ENCODE measurements at places on chromosomes 13 and 19.
A peak's percentile ranks its signal among the peaks of the same experiment; 100 is the strongest.

DNA sequence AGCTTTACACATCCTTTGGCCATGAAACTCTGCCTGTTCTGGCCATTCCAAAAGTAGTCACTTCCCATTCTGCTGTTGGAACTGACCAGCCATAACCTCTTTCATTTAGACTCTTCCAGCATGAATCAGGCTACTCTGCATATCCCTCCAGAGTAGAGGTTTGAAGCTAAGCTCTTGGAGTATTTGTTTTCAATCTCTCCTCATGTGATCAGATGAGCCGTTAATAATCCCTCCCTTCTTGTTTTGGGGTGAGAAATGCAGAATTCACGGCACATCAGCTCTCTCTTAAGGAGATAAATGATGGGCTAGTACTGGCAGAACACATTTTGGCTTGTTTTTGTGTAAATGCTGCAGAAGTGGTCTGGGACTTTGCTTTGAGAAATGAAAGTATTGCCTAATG, 519.9 kb downstream of the PCDH17 start:
- no peak for DNase-seq

DNA sequence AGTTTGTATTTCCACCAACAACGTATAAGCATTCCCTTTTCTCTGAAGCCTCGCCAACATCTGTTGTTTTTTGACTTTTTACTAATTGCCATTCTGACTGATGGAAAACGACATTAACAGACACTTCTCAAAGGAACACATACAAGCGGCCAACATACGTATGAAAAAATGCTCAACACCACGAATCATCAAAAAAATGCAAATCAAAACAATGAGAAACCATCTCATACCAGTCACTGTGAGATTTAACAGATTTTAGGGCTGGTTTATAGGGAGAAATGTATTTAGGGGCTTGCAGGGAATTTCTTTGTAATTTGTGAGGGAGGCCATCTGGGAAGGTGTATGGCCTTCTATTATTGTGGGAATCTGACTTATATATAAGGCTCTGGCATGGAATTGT, 2.8 kb upstream of the DZIP1 start:
- DNase-seq: no peak

- DNase-seq: no peak
Observed at GRCh38 chr13:25088562-25089221, 7.2 kb upstream of the PABPC3 start.

DNA sequence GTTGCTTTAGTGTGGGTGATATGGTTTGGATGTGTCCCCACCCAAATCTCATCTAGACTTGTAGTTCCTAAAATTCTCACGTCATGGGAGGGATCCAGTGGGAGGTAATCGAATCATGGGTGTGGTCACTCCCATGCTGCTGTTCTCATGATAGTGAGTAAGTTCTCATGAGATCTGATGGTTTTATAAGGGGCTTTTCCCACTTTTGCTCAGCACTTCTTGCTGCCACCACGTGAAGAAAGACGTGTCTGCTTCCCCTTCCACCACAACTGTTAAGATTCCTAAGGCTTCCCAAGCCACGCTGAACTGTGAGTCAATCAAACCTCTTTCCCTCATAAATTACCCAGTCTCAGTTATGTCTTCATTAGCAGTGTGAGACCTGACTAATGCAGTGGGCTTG, 26.0 kb downstream of the OR10H4 start:
- no peak for DNase-seq

DNA sequence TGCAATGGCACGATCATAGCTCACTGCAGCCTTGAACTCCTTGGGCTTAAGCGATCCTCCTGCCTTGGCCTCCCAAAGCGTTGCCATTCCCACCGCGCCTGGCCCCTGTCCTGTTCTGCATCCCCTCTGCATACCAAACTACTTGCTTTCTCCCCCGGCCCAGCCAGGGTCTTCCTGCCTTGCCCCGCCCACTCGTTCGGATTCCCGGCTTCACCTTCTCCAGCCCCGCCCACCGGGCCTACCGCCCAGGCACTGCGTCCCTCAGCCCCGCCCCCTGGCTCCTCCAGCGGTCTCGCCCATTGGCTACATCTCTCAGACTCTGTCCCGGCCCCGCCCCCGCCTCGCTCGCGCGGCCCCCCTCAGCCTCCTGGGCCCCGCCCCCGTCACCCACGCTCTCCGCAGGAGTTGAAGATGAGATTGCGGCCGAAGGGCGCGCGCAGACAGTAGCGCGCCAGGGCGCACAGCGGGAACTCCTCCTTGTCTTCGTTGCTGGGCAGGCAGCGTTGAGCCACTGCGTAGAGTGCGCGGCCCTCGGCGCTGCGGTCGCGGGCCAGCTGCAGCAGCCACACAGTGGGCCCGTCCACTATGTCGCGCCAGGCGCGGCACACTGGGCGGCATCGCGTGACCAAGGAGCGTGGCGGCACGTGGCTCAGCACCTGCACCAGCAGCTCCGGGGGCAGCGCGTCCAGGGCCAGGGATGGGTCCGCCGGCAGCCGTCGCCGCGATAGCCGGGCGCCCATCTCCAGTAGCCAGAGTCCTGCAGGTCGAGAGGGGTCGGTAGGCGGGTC, 19.0 kb downstream of the MRPS12 start:
- no peak for DNase-seq

DNA sequence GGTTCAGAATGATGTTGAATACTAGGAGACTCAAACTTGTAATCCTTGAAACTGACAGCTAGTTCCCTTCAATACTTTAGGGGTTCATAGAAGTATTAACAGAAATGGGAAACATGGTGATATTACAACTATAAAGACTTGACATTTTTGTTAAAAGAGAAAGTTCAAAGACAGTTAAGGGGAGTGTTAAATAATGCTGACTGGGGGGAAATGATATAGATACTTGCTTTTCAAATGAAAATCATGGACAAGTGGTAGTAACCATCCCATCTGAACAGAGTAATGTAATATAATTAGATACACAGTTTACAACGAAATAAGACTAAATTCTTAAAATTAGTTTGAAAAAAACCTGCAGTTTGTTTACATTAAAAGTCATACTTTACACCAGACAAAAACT, 6.6 kb upstream of the EEF1AKMT1 start:
- DNase-seq: no peak

DNA sequence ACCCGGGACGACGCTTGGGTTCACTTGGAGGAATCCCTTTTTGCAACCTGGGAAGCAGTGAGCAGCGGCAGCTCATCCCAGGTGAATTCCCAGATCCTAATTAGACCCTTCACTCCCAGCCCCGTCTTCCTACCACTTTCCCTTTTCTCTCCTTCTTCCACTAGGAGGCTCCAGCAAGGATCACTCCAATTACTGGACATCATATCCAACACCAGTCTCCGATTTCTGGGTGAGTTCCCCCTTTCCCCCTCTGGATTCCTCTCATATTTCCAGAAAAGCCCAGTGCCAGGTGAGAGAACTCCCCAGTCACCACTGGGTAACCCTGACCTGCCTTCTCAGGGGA, 17.1 kb upstream of the ZSCAN4 start:
- no peak for DNase-seq

DNA sequence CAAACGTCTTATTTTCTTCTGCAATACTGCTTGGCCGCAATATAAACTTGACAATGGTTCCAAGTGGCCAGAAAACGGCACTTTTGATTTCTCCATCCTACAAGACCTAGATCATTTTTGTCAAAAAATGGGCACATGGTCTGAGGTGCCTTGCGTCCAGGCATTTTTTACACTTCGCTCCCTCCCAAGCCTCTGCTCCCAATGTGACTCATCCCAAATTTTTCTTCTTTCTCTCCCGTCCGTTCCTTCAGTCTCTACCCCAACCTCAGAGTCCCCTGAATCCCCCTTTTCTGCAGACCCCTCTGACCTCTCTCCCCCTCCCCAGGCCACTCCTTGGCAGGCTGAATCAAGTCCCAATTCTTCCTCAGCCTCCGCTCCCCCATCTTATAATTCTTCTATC, 14.3 kb upstream of the OR10H1 start:
- DNase-seq: no peak

GRCh38 chr13:101552286-101552685, 99.8 kb downstream of the ITGBL1 start:
- no peak for DNase-seq

- DNase-seq: no peak
Observed at GRCh38 chr19:45895519-45895972, 6.9 kb downstream of the MYPOP start.

DNA sequence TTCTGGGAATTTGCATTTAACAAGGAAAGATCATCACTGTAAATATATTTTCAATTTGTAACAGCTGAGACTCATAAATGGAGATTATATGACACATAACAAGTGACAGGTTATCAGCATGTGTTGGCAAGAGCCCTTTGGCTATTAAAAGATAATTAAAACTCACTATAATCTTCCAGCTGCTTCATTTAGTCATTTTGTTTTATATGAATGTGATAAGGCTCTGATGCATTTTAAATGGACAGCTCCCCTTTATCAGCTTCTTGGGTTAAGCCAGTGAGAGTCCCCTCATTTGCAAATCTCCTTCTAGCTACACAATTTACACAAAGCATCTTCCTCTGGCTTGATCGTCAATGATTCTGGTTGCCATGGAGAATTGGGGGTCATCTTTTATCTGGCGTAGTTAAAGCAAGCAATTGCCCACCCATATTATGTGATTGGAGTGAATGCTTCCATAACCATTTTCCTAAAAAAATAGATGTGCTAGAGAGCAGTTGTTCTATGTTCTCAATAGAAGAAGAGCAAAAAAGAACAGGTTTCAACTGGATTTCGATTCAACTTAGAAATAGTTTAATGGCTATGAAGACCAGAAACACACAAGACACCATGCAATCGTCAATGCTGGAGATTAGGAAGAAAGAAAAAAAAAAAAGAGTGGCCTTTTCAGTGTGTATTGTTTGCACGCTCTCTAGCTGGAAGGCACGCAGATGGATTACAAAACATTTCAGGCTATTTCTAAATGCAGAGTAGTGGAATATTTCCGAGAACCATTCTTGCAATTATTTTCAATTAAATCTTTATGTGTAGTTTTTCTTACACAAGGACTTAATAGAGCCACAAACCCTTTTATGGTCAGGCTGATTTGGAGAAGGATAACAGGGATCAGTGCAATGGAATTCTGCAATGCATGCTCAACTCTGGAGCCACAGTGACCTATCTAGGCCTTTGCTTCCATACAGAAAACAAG, 27.4 kb downstream of the STARD13 start:
- peak; percentile 28 for DNase-seq

DNA sequence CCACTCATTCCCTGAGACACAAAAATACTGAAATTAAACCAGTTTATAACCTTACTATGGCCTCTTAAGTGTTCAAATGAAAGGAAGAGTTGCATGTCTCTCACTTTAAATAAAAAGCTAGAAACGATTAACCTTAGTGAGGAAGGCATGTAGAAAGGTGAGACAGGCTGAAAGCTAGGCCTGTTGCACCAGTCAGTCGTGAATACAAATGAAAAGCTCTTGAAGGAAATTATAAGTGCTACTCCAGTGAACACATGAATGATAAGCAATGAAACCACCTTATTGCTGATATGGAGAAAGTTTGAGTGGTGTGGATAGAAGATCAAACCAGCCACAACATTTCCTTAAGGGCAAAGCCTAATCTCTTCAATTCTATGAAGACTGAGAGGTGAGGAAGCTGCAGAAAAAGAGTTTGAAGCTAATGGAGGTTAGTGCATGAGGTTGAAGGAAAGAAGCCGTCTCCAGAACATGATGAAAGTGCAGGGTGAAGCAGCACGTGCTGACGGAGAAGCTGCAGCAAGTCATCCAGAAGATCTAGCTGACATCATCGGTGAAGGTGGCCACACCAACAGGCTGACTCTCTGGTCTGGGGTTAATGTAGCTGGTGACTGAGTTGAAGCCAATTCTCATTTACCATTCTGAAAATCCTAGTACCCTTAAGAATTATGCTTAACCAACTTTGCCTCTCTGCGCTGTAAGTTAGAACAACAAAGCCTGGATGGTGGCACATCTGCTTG, 94.5 kb upstream of the TEX29 start:
- DNase-seq: no peak

DNA sequence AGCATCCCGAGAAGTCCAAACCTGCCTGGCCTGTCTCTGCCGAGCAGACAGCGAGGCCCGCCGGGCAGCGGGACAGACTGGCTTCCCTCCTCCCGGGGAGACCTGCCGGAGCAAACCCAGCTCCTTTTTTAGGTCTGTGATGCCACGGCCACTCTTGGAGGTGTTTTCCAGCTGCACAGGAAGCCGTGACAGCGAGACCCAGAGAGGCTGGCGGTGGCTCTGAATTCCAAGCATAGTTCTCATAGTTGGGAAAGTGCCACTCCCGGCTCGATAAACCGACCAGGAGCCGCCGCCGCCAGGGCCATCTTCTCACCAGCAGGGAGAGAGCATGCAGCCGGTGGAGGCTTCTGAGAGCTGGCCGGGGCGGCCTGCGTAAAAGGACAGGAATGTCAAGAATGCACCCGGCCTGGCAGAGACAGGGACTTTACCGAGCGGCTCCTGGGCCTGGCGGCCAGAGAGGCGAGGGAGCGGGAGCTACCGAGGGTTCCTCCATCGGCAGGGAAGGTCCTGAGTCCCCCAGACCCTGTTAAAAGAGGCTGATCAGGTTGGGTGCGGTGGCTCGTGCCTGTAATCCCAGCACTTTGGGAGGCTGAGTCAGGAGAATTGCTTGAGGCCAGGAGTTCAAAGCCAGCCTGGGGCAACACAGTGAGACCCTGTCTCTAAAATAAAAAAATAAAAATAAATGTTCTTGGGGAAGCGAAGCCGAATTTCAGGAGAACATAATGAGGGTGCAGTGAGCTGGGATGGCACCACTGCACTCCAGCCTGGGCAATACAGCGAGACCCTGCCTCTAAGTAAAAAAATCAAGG, 64.9 kb downstream of the GADD45B start:
- peak; percentile 98 for DNase-seq

GRCh38 chr13:52707375-52707774, 32.2 kb downstream of the CNMD start:
- DNase-seq: no peak

DNA sequence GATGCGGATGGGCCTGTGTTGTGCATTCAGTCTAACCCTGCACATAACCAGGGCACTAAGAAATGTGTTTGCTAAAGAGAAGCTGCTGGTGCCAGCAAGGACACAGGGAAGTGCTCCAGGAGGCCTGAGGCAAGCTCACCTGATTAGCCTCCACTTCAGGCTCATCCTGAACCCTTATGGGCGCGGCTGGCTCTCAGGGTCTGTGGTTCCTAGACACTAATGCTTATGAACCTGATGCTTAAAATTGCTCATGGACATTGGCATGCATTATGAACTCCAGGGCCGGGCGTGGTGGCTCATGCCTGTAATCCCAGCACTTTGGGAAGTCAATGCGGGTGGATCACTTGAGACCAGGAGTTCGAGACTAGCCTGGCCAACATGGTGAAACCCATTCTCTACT, 34.3 kb downstream of the SERP2 start:
- no peak for DNase-seq

- no peak for DNase-seq
Observed at GRCh38 chr13:92537471-92537870, 689.1 kb upstream of the GPC6 start.
